ENCODE measurements at places on chromosomes 7 and 10.

GRCh38 chr7:142992427-142992826 is 30.3 kb upstream of the KEL start:
- no peak for DNase-seq

DNA sequence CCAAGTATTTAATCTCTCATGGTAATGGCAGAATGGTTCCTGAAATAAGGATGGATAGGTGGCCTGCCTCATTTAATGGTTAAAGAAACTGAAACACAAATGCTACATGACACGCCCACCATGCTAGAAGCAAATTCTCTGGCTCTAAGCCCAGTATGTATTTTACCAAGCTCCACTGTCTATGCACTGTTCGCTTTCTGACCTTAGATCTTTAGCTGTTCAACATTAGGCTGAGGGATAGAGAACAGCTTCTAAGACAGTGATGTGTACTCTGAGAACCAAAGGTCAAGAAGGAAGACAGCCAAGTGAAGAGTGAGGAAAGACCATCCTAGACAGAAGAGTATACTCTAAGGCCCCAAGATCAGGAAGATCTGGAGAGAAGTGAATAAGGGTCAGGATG is 26.6 kb downstream of the FAM3C start:
- DNase-seq = no peak

DNA sequence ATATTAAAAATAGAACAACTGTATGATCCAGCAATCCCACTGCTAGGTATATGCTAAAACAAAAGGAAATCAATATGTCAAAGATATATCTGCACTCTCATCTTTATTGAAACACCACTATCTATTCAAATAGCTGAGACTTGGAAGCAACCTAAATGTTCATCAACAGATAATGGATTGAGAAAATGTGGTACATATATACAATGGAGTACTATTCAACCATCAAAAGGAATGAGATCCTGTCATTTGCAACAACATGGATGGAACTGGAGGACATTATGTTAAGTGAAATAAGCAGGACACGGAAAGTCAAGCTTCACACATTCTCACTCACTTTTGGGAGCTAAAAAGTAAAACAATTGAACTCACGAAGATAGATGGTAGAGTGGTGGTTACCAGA is 610.1 kb upstream of the SEMA3D start:
- DNase-seq = no peak

DNA sequence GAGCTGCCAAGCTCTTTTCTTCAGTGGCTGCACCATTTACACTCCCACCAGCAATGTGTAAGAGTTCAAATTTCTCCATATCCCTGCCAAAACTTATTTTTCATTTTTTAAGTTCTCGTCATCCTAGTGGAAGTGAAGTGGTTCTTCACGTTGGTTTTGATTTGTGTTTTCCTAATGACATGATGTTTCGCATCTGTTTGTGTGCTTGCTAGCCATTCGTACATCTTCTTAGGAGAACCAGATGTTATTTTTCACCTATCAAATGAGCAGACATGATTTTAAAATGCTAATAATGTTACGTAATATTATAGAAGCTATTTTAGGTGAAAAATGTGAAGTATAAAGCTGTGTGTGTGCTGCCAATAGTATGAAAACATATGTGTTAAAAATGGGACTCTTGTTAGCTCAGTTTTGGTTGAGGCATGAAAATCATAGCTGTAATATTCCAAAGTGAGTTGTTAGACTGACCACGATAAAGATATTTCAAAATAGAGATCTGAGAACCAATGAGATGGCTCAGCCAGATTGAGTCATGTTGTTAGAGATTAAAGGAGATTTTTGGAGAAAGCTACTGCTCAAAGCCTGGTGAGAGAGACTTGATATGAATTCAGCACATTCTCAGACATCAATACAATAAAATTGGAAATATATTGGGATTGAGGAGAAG is 25.9 kb upstream of the GALNT11 start:
- no peak for DNase-seq

GRCh38 chr10:5595095-5595494 is 70.3 kb downstream of the CALML3 start:
- DNase-seq = no peak

- DNase-seq = no peak
Observed at GRCh38 chr10:114291076-114291475, 52.0 kb downstream of the VWA2 start.

DNA sequence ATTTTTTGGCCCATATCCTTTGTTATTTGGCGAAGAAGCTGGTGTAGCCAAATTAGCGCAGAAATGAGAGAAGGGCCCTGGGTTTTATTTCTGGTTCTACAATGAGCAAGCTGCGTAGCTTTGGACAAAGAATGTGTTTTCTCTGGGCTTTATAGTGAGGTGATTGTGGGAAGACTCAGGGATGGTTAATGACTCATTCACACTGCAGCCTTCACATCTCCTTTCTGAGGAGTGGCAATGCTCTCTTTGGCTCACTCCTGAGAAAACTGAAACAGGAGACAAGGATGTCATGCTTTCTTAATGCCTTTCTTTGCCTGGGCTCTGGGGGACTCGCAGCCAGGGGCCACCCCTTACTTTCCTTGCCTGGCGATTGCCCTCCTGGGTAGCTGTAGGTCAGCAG is 271.0 kb upstream of the PODXL start:
- no peak for DNase-seq

DNA sequence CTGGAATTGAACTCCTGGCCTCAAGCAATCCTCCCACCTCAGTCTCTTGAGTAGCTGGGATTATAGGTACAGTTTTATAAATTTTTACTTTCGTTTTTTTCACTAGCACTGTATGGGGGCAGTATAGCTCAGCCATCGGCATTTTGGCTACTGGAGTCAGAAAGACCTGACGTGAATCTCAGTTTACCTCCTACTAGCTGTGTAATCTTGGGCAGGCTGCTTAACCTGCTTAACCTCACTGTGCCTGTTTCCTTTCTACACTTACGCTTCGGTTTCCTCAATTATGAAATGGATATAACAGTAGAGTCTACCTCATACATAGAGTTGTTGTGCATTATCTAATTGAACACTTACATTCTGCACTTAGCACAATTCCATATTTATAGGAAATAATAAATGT is 16.7 kb downstream of the STN1 start:
- no peak for DNase-seq

DNA sequence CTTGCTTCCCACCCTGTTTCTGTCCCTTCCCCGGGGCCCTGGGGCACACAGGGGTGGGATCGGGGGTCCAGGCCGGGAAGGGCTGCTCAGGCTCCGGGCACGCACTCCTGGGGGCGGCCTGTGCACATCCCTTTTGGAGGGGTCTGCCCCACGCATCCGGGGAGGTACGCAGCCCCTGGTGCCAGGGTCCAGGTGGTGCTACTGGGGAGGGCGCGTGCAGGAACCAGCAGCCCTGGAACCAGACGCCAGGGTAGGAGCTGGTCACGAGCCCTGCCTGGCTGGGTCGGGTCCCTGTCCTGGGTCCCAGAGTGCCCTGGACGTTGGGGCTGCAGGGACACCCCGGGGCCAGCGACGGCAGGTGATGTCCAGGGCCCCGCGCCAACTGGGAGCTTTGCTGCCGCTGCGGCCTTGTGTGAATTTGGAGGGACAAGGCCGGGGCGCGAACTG is 53.4 kb downstream of the GLRX3 start:
- no peak for DNase-seq

- DNase-seq = no peak
Observed at GRCh38 chr7:94047956-94048355, 43.8 kb upstream of the BET1 start.

DNA sequence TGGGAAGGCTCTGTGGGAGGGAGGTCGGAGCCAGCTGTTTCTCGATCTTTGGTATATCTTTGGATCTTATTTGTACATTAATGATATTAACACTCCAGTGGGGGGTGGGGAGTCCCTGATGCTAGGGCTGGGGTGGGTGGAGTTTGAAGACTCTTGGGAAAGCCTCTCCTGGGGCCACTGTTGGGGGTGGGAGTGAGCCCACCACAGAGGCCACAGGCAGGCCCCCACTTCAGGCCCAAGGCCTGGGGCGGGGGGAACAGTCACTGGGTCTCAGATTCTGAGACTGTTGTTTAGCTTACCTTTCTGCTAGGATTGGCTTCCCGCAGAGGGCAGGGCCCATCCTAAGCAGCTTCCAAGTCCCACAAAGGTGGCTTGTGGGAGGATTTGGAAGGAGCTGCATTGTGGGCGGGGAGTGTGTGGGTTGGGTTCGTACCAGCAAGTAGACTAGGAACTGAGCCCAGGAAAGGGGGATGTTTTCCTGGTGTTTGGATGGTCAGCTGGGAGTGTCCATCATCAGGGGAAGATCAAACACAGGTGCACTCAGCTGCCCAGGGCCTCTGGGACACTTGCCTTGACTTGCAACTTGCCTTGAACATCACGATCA is 11.9 kb downstream of the YKT6 start:
- DNase-seq = no peak

DNA sequence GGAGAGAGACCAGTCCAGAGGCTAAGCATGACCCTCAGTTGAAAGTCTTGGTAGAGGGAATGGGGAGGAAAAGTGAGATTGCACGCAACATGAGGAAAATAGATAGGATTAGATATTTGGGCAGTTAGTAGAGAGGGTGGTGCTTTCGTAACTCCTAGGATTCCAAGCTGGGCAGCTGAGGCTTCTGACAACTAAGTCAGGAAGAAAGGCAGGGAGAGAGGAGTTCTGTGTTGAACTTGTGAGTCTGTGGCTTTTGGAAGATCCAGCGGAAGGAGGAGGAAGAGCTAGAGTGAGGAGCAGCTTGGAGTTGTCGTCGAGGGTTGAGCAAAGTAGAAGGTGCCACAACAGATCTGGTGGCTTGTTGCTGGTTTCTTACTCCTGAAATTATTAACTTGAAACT is 21.8 kb downstream of the CUL1 start:
- no peak for DNase-seq

GRCh38 chr10:86317949-86318725 is 48.5 kb downstream of the GRID1 start:
- no peak for DNase-seq

GRCh38 chr10:16440396-16441133 is 3.8 kb downstream of the PTER start:
- no peak for DNase-seq

GRCh38 chr7:12314199-12314598 is 89.5 kb downstream of the VWDE start:
- no peak for DNase-seq

All from OCI-LY7 (cell line).